ENCODE measurements at places on chromosomes 5 and 9. TPM values are rescaled to one million over a fixed set of nuclear protein-coding genes. Genes with fewer than 3 reads are reported as not detected.

DNA sequence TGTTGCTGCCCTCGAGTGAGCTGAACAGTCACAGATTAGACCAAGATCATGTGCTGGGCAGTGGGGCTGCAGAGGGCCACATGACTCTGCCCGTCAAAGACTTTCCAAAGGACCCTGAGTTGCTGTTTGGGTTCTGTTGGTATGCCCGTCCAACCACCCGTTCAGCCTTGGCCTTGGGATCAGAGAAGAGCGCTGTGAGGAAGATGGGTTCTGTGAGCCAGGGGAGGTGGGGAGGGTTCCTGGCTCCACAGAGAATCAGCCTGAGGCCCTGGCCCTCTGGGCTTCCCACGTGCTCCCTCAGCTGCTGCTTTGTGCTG is 72.6 kb downstream of the RGS3 start:
- no peak for DNase-seq

RMRP gene
- 8,498 TPM for total RNA-seq

GRCh38 chr9:121283856-121284732 is 16.1 kb downstream of the GSN start:
- no peak for DNase-seq

- DNase-seq, result no peak
Measured at GRCh38 chr9:135608999-135609317, 30.4 kb downstream of the GLT6D1 start.
